Left kidney (tissue), 8 donors: ENCODE measurements at places on chromosomes 6 and 20.

DNA sequence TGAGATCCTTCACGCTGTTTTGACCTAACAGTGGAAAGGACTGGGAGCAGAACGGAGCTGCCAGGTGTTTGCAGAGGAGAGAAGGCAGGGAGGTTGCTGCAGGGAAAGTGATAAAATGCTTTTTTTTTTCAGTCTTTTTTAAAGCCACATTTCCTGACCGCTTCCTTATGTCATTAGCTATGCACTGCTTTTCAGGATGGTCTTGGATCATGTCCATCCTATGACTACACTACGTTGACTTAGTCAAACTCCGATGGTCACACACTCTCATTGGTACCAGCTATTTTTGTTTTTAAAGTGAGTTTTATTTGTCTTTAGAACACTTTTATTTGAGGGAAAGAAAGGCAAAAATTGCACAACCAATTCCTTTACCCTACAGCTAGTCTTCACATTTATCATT, 89.2 kb upstream of the EXOC2 start:
- DNase-seq = no peak

- peak; percentile 56 for DNase-seq
Measured at GRCh38 chr6:31541059-31541657, 645 bp downstream of the DDX39B start.

- DNase-seq = no peak
Measured at GRCh38 chr6:69289689-69290495, 506.9 kb downstream of the LMBRD1 start.

DNA sequence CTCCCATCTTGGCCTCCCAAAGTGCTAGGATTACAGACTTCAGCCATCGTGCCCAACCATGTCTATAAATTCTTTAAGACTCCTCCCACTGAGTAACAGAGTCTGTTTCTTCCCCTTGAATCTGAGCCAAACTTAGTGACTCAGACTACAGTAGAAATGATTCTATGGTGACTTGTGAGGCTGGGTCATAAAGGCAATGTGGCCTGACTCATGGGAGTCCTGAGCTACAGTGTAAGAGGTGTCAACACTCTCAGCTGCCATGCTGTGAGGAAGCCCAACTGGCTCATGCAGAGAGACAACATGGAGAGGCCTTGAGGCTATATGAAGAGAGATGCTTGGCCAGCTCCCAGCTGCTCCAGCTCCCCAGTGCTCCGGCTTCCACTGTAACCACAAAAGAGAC, 5.2 kb upstream of the NRSN2 start:
- DNase-seq = no peak

DNA sequence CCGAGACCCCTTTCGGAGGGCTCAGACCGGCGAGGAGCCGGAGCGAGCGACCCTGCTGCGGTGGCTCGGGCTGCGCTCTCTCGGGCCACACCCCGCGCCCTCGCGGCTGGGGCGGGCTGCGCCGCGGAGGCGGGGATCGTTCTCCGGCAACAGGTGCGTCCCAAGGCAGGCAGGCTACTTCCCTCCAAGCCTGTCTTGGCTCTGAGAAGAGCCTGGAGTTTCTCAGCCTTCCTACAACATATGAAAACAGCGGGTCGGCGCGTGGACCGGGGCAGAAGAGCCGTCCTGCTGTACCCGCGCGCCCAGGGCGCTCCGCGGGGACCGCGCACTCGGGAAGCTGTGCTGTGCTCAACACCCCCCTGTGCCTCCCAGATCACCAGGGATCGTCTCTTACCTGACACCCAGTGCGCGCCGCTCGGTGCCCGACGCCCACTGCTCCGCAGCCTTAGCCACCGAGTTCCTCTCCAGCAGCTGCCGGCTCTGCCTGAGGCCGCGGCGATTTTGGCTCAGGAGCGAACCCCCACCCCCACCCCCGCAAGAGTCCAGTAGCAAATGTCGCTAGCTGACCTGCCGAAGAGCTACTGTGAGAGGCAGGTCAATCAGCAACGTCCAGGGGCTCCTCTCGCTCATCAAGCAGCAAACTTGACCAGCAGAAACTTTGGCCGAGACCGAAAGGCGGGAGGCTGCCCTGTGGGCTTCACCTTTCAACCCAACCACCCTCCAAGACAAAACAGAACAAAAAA, 3.7 kb upstream of the OLIG3 start:
- no peak for DNase-seq

GRCh38 chr20:52924411-52925271, 47.5 kb upstream of the TSHZ2 start:
- DNase-seq = no peak

- DNase-seq = no peak
Measured at GRCh38 chr6:167285077-167285770, 5.9 kb upstream of the UNC93A start.

GRCh38 chr6:165913676-165914570, 250.9 kb upstream of the PDE10A start:
- DNase-seq = no peak

- no peak for DNase-seq
Measured at GRCh38 chr6:43927532-43928210, 157.7 kb downstream of the VEGFA start.

DNA sequence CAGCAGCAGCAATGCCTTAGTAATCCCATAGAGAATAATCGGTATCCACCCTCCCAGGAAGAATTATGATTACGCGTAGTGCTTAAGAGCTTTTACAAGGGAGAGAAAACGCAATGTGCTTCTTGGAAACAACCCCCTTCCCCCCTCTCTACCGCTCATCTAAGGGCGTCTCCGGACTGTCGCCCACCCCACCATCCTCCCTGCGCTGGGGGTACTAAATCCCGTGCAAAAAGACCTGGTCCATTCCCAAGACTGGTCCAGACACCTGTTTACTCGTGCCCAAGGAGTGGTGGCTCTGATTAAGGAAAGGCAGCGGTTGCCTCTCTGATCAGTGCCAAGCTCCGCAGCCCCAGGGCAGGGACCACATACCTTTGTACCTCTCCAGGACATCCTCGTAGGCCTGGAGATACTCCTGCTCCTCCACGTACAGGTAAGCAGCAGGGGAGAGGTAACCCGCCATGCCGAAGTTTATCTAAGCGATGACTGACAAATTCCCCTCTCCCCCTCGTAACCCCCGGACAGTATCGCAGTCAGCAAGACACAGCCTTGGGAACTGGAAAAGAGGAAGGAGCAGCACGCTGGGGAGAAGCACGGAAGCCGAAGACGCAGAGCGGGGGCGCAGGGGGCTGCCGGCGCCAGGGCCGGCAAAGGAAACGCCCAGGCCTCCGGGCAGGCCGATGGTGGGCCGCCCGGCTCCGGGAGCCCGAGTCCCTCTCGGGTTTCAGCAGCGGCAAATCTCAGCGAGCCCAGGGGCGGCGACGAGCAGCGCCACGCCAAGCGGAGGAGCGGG, 112.0 kb upstream of the BEND6 start:
- peak; percentile 32 for DNase-seq

DNA sequence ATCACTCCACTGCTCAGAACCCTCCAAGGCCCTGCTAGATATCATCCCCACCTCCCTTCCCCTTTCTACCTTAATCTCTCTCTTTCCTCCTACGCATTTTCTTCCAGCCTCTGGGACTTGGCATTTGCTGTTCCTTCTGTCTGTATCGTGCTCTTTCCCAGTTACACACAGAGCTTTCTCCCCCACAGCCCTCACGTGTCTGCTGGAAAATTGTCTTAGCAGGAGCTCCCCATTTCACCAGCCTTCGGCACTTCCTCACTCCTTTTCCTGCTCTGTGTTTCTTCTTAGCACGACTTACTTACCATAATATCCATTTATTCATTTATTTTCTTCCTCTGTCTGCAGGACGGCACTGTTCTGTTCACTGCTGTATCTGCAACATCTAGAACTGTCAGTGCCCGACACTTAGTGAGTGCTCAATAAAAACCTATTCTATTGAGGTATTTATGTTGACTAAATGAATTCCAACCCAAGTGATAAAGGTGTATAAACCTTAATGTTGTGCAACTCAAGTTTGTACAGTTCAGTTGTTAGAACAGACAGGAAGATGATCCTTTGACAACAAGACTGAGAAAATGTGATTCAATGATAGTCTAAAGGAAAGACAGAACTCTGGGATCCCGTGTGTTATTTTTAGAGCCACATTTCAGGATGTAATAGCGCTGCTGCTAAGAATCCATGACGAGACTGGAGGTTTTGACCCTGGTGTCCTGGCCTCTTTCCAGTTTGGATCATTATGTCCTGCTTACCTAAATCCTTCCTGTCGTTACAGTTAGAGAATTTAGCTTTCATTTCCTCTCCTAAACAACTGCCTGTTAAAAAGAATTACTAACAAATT, 170.1 kb upstream of the LAMP5 start:
- DNase-seq = peak; percentile 73

DNA sequence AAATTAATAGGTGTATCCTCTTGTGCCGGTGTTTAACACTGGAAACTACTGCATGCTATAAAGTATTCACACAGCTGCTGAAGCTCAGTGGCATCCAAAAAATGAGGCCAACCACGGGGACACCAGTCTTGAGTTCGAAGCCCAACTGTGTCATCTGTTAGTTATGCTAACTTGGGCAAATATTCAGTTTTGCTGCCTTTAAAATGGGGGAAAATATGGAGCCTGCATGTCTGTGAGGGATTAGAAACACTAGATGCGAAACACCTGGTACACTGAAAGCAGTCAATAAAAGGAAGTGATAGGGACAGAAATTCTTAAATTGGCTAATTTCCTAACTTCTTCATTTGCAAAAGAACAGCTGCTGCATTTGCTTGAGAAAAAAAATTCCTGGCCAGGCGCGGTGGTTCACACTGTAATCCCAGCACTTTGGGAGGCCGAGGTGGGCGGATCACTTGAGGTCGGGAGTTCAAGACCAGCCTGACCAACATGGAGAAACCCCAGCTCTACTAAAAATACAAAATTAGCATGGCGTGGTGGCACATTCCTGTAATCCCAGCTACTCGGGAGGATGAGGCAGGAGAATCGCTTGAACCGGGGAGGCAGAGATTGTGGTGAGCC, 36.6 kb upstream of the MLIP start:
- DNase-seq = no peak

GRCh38 chr6:44151348-44152108, 7.1 kb upstream of the CAPN11 start:
- DNase-seq = peak; percentile 34

DNA sequence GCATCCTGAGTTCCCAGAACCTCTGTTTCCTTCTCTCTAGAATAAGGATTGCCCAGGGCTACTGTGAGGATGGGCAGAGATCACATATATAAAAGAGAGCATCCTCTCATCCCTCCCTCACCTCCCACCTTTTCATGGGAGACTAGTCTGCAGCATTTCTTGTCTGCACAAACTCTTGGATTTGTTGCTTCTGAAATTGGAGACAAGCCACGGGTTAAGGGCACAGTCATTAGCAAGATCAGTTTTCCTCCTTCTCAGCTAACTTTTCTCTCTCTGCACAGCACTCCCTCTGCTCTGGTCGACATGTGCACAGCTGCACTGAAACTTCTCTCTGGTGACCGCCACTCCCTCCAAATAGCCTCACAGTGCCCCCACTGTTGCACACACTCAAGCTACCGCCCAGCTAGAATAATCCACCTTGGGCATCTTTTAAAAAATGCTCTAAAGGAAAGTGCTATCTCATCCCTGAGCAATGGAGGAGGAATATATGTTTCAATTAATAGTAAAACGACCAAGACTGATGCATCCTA, 50.9 kb upstream of the DUSP22 start:
- peak; percentile 74 for DNase-seq

GRCh38 chr20:23488470-23488869, 2.4 kb upstream of the CST8 start:
- no peak for DNase-seq

- DNase-seq = no peak
Measured at GRCh38 chr6:4773181-4773580, 3.0 kb upstream of the CDYL start.

DNA sequence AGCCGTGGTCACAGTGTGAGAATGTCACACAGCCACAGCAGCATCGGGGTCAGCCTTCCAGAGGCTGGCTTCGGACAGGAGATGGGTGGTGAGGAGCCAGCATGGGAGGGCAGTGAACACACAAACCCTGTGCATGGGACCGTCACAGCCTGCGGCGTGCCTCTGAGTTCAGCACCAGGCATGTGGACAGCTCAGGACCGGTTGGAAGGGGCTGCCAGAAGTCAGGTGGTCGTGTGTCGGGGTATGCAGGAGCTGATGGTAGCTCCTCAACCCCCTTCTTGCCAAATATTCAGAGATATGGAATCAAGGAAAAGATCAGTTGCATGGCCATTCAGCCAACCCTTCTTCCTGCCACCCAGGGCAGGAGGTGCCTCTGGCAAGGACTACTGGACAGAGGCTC, 28.2 kb downstream of the MYT1 start:
- DNase-seq = peak; percentile 52

- DNase-seq = no peak
Measured at GRCh38 chr6:114176726-114177125, 166.1 kb downstream of the HS3ST5 start.

DNA sequence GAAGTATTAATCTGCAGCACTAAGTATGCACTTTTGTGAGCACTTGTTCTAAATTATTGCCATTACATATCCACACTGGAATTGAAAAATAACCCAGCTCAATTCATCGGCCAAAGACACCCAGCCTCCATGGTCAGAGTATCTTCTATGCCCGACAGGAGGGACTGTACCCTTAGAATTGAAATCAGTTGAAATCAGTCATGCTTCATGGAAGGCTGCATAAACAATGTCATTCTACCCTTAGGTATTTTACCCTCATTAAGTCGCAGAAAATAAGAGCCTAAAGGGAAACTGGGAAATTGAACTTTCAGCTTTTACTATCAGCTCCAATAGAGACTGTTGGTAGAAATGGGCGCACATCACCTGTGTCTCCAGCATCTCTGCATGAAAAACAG, 2.9 kb upstream of the RAMACL start:
- DNase-seq = no peak

DNA sequence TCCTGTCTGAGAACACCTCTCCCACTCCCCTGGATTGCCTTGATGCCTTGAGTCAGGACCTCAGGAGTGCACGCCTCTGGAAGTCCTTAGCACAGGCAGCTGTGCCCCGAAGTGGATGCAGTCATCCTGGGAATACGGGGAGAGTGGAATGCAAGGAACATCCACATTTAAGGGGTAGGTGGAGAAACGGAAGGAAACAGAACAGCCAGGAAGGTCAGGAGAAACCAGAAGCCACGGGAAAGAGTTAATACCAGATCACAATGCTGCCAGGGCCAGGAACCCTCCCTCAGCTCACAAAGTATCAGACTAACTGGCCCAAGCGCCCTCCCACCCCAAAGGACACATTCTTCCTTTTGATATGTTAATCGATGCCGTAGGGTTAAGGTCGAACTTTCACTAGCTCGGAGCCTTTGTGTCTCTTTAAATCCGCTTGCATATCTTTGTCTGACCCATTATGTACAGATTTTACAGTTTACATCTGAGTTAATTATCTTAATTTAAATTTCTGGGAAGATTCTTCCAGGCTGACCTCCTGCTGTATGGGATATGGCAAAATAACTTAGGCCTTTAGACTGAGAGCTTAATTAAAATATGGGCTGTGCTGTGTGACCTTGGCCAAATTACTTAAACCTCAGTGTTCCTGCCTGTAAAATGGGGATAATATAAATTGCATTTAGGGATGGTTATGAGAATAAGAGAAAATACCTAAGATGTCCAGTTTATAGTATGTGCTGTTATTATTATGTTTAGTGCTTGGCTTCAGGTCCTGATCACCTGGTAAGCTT, 24.0 kb upstream of the CCND3 start:
- no peak for DNase-seq

- no peak for DNase-seq
Measured at GRCh38 chr6:47475319-47475816, 2.2 kb upstream of the CD2AP start.

- DNase-seq = no peak
Measured at GRCh38 chr20:38043512-38044300, 10.2 kb downstream of the RPRD1B start.
